ENCODE measurements at places on chromosomes 6 and 20.

GRCh38 chr20:10846766-10847165, 173.0 kb upstream of the JAG1 start:
- no peak for DNase-seq

DNA sequence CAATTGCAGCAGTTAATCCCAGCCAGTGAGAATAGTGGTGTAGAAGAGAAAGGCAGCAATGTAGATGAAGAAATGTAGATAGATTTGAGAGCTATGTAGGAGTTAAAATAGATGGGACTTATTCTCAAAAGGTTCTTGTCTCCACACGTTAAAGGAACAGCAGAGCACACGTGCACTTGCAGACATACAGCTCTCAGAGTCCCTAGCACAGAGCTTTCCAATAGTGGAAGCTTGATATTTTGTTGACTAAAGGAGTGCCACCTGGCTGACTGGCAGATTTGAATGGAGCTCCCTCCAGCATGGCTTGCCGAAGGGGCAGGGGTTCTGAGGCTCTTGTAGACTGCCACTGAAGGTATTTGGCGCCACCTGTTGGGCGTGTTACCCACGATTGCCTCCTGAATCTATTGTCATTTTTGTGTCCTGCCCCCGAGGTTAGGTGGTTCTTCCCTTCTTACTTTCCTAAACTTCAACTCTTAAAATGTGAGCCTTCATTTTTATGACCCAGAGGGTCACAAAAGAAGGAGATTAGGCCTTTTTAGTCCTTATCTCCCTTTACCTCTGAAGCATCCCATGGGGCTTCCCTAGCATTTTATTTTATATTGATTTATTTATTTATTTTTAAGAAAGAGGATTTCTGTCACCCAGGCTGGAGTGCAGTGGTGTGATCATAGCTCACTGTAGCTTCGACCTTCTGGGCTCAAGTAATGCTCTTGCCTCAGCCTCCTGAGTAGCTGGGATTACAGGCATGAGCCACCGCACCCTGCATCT, 16.4 kb downstream of the BRD2 start:
- DNase-seq = peak; percentile 88

- DNase-seq = no peak
These were observed 40.1 kb upstream of the ZBP1 start for GRCh38 chr20:57660181-57660921.

DNA sequence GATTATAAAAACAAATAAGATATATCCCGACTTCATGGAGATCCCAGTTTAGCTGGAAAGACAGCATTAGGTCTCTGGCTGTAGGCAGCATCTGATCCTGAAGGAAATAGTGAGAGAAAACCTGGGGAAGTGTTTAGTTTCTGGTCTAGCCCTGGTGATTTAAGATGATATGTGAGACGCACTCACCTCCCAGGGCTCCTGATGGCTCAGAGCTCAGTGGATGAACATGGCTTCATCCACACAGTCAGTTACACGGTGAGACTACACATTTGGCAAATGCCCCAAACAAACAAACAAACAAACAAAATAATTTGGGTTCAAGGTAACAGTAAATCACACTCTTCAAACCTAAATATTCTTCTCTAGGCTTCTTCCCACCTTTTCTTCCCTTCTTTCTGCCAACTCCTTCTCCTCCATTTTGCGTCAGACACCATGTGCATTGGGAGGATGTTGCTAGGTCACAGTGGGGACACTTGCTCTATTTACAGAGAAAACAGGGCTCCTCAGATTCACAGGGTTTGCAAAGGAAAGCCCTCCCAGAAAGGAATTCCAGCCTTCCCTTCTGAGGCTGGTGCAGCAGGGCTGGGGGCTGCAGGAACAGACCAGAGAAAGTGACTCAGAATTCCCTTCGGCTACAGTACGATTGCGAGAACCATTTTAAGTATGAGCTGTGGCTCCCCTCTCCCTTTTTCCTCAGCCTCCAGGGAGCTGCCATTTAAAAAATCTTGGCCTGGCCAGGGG, 59.6 kb upstream of the SALL4 start:
- no peak for DNase-seq

DNA sequence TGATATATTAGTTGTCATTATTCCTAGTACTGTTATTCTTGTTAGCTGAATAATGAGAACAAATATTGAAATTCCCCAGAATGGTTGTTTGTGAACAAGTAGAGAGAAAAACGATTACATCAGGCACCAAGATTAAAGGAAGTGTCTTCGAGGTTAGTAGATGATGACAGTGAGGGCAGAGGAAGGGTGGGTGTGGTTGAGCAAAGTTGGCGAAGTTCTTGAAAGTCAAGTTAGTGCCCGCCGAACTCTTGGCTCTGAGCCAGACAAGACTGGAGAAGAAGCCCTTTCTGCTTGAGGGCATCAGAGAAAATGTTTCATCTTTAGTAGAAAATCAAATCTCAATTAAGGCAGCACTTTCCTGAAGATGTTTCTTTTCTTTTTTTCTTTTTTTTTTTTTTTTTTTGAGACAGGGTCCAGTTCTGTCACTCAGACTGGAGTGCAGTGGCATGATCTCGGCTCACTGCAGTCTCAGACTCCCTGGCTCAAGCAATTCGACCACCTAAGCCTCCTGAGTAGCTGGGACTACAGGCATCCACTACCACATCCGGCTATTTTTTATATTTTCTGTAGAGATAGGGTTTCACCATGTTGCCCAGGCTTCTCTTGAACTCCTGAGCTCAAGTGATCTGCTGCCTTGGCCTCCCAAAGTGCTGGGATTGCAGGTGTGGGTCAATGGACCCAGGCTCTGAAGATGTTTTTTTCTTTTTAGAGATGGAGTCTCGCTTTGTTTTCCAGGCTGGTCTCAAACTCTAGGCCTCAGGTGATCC, 77.1 kb downstream of the SGK1 start:
- DNase-seq = no peak

GRCh38 chr6:20379231-20379630, 22.4 kb upstream of the E2F3 start:
- DNase-seq = no peak

DNA sequence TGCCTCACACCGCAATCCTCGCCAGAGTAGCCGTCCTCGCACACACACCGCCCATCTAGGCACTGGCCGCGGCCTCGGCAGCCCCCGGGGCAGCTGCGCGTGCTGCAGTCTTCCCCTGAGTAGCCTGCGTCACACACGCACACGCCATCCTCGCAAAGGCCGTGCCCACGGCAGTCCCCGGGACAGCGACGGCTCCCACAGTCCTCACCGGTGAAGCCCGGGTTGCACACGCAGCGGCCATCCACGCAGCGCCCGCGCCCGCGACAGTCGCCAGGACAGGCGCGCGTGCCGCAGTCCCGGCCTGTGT, 13.1 kb downstream of the TNXB start:
- no peak for DNase-seq

- DNase-seq = no peak
These were observed 64.4 kb upstream of the BMP2 start for GRCh38 chr20:6703047-6703446.

GRCh38 chr6:8110117-8110721, 7.9 kb upstream of the EEF1E1 start:
- DNase-seq = no peak

- no peak for DNase-seq
These were observed 32.8 kb upstream of the PMEPA1 start for GRCh38 chr20:57742507-57743181.

GRCh38 chr6:138145402-138145801, 16.3 kb upstream of the ARFGEF3 start:
- no peak for DNase-seq

DNA sequence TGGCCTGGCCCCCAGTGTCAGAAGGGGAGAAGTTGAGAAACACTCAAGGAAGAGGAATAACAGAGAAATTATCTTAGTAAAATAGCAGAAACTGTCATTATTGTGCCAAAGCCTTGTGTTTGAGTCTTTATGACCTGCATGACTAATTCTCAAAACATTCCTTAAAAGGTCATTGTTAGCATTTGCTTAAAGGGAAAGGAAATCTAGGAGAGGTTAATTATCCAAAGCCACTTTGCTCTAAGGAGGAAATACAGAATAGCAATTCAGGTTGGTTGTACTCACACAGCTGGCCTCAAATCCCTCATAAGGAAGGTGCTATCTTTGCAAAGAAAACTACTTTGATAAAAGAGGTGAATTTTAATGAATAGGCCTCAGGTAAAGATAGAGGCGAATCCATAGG, 516.7 kb downstream of the CBLN4 start:
- peak; percentile 44 for DNase-seq

- no peak for DNase-seq
These were observed 223.7 kb upstream of the RUNX2 start for GRCh38 chr6:45104429-45104828.

DNA sequence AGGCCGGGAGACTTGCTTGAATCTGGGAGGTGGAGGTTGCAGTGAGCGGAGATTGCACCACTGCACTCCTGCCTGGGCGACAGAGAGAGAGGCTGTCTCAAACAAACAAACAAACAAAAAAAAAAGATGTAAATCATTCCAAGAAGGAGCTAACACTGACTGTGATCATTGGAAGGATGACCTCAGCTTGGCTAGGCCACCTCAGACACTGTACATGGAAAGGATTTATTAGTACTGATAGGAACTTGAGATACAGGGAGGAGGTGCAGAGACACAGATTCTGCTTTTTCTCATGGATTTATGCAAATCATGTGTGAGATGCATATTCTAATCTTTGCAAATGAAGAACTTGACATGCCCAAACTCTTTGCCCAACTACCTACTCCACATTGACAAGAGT, 293.6 kb downstream of the HIVEP2 start:
- DNase-seq = no peak

DNA sequence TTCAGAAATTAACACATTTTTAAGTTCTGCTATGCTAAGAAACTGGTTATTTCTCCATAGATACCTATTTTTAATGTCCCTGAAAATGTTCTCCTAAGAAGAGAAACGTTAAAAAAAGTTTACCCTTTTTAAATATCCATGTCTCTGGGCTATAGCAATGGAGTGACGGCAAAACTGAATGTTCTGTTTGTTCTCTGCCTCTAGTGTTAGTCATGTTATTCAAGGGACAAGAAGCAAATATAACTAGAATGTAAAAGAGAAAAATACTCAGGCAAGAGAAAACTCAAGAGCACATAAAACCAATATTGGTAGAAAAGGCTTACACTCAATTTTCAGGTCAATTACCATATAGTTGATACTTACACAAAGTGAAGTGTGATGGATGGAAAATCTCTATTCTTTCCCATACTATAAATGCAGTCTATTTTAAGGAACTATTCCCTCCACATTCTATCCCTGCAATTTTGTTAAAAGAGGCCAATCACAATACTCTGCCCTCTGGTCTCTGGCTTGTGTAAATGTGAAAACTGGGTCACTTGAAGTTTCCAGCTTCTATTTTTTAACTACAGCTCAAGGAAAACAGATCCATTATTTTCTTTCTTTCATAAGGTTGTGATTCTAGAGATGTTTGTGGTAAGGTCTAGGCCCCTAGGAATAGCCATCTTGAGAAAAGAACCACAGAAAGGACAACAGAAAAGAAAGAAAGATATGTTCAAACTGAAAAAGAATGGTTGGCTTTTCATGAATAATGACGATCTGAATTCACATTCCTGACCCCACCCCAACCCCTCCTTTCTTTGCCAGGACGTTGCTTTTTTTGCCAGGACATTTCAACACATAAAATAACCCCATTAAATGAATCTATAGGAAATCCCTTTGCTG, 200.3 kb upstream of the FAM83B start:
- no peak for DNase-seq

- DNase-seq = no peak
These were observed 214.2 kb upstream of the SUPT3H start for GRCh38 chr6:45591890-45592289.
